DMS153 (cell line): ENCODE measurements at places on chromosomes 7 and 10.

DNA sequence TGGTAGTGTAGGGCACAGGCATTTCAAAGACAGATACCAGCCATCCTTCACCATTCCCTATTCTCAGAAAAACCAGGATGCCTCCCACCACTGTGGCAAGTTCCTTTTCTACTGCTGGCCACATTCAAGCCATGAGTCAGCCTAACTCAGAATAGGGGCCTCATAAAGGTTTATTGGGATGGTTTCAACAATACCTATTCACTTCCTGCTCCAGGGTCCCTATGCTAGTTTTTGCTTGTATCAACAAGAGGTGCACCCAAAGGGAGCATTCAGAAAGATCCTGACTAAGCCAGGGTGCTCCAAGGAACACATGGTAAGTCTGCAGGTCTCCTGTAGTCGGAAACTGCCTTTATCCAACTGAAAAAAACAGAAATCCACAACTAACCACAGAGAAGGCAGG, 76.9 kb upstream of the EGR2 start:
- no peak for DNase-seq

DNA sequence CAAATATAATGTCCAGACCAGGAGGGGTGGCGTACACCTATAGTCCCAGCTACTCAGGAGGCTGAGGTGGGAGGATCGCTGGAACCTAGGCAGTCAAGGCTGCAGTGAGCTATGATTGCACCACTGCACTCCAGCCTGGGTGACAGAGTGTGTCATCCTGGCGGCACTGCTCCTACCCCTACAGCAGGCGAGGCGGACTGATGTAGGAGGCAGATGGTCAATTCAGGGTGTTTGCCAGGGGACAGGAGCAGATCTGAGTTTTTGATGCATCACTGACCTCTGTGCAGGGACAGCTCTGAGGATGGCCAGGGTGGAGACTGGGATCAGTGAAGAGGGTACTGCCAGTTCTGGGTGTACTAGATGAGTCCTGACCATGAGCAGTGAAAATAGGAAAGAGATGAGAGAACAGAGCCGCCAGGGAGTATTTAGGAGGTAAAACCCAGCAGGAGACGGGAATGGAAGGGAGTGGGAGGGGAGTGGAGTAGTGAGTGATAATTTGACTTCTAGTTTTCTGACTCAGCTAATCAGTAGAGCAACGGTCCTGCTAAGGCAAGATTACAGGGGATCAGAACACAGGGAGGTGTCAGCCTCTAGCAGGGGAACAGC, 75.3 kb downstream of the HIP1 start:
- DNase-seq: no peak

DNA sequence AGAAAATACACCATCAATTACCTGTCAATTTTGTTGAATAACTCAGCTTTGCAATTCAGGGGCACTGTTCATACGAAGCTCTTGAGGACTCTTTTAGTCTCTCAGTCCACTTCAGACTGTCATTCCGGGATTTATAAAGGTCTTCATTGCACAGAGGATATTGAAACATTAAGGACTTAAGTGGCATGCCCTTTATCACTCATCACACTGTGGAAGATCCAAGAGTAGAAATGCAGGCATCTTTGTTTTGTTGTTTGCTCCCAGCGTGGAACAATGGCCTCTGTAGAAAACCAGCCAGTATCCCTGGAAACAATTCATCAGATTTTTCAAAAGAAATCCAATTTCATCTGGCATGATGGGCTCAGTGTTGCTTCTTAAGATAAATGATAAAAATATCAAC, 66.3 kb upstream of the LRGUK start:
- DNase-seq: no peak

DNA sequence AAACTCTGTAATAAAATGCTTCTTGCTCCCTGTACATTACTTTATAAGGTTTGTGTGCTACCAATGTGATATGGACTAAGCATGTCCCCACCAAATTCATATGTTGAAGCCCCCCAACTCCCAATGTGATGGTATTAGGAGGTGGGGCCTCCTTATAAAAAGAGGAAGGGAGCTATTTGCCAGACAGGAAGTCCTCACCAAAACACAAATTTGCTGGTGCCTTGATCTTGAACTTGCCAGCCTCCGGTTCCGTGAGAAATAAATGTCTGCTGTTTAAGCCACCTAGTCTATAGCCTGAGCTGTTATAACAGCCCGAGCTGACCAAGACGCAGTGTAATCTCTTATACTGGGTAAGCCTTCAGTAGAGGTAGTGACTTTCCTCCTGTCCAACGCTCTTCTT, 114.5 kb downstream of the INHBA start:
- no peak for DNase-seq

DNA sequence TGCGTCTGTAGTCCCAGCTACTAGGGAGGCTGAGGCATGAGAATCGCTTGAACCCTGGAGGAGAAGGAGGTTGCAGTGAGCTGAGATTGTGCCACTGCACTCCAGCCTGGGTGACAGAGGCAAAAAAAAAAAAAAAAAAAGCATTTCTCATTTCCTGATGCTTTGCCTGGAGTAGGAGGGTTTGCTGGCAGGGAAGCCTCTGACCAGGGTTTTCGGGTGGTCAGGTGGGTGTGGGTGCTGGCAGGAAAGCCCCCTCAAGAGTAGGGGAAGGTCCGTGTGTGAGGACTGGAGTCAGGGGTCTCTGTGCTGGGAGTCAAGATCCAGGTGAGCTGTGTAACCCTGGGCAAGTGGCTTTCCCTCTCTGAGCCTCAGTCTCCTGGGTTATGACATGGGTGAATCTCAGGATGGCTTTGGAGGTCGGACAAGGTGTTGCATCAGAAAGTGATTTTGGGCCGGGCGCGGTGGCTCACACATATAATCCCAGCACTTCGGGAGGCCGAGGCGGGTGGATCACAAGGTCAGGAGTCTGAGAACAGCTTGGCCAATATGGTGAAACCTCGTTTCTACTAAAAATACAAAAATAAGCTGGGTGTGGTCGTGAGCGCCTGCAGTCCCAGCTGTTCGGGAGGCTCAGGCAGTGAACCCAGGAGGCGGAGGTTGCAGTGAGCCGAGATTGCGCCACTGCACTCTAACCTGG, 3.2 kb downstream of the AMZ1 start:
- no peak for DNase-seq
